ENCODE measurements at places on chromosomes 13 and 19.

DNA sequence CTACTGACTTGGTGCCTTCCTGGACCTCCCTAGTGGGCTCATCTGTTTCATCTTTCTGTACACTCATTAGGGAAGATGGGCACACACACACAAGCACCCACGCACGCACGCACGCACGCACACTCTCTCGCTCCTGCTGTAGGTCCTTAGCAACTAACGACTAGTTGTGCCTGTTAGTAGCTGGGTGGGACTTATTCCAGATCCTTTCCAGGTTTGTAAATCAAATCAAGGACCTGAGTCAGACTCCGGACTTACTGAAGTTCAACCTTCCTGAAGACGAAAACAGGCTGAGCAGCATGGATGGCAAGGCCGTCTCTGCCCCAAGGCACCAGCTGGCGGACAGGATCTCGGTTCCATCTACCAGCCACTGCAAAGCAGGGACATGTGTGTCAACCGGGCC is 76.2 kb downstream of the SLC15A1 start:
- no peak for DNase-seq

DNA sequence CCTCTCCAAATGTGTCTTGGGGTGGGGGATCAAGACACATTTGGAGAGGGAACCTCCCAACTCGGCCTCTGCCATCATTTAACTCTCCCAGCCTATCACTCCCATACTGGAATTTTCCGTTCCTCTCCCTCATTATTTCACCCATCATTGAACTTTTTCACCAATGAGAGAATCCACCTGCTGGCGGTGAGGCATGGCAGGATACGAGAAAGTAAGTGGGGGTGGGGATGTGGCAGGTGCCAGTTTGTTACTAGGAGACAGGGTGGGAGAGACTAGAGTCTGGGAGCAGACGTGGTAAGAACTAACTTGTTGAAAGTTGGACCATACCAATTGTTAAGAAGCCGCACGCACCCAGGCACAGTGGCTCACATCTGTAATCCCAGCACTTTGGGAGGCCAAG is 6.9 kb downstream of the GIPR start:
- no peak for DNase-seq

- DNase-seq, result no peak
Observed at GRCh38 chr13:80590551-80590950, 249.6 kb upstream of the SPRY2 start.

- no peak for DNase-seq
Observed at GRCh38 chr19:11047866-11048265, 41.4 kb upstream of the LDLR start.

- DNase-seq, result no peak
Observed at GRCh38 chr13:51122868-51123566, 11.9 kb upstream of the C13orf42 start.

DNA sequence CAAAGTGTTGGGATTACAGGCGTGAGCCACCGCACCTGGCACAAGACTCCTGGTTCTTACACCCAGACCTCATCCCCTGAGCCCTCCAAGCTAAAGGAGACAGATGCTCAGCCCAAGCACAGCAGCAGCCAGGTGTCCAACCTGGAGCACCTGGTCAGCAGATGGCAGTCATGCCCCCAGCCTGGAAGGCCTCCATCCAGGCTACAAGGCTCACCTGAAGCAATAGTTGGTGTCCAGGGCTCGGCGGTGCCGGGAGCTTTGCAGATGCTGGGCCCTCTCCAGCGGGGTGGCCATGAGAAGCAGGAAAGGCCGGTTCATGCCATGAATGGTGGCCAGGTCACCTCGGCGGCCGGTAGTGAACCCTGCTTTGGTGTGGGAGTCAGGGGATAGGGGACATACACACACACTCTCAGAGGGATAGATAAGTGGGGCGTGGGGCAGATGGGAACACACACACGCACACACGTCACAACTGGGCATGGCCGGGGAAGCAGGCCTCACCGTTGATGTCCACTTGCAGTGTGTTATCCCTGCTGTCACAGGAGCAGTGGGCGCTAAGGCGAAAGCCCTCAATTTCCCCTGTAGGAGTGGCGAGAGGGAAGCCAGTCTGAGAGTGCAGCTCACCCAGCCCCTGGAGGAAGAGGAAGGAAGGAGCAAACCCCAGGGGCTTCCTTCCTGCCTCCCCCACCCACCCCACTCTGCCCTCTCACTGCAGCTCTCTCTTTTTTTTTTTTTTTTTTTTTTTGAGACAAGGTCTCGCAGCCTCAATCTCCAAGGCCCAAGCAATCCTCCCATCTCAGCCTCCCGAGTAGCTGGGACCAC is 11.8 kb downstream of the TGFB1 start:
- DNase-seq, result no peak

- peak; percentile 71 for DNase-seq
Observed at GRCh38 chr19:47707135-47707925, 5.9 kb upstream of the EHD2 start.

- no peak for DNase-seq
Observed at GRCh38 chr19:47151627-47152026, 21.0 kb downstream of the SAE1 start.

- DNase-seq, result no peak
Observed at GRCh38 chr13:98504029-98504351, 72.9 kb downstream of the STK24 start.

DNA sequence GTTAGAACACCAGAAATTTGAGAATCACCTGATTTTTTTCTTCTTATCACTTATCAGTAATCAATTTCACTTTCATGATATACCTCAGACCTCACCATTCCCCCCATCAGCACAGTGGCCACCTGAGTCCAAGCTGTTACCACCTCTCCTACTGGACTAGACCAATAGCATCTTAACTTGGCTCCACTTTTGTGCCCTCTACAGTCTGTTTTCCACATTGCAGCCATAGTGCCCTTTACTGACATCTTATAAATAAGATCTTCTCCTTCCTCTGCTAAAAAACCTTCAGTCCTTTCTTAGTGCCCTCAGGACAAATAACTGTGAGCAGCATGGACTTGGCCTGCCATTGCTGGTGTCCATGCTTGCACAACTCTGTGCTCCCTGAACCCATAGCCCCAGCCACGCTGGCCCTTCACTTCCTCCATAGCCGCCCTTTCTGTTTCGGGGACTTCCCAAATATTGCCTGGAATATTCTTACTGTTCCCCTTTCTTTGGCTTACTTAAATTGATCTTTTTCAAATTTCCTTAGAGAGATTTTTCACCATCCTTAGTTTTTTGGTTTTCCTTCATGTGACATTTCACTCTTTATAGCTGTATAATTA is 380.8 kb downstream of the LMO7 start:
- DNase-seq, result no peak

GRCh38 chr13:76597868-76598267 is 288.3 kb downstream of the KCTD12 start:
- no peak for DNase-seq

DNA sequence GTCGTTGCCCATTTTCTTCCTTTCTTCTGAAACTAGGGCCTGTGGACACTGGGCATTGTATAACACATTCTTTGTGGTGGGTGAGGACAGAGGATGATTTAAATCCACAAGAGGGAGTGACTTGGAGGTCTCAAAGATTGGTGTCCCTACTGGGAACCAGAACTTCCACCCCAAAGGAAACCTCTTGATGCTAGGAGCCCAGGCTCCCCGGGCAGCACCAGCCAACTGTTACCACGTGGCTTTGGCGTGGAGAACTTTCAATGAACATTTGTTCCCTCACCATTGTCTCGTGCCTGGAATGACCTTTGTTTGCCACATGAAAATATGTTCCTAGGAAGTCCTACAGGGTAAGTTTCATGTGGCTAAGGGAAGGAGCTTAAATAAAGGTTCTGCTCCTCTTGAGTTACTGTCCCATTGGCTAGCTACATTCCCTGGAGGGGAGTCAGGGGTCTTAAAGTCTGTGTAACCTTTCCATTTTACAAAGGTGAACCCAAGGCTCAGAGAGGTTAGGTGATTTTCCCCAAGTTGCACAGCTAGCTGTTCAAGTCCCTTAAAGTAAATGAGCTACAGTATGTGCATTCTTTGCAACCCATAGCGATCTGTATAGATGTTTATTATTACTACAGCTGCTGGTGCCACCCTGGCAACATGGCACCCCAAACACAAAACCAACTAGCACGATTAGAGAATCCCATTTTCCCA is 5.0 kb upstream of the CDX2 start:
- no peak for DNase-seq
